Fibroblast of villous mesenchyme (primary cell): ENCODE measurements at places on chromosomes 13 and 19. TPM values are rescaled to one million over a fixed set of nuclear protein-coding genes. Genes with fewer than 3 reads are reported as not detected.
A peak's percentile ranks its signal among the peaks of the same experiment; 100 is the strongest.

- peak; percentile 85 for DNase-seq
Observed at GRCh38 chr13:34748073-34748472, 194.0 kb upstream of the NBEA start.

GRCh38 chr19:37995346-37995745 is 88.3 kb downstream of the SIPA1L3 start:
- DNase-seq, result no peak

DNA sequence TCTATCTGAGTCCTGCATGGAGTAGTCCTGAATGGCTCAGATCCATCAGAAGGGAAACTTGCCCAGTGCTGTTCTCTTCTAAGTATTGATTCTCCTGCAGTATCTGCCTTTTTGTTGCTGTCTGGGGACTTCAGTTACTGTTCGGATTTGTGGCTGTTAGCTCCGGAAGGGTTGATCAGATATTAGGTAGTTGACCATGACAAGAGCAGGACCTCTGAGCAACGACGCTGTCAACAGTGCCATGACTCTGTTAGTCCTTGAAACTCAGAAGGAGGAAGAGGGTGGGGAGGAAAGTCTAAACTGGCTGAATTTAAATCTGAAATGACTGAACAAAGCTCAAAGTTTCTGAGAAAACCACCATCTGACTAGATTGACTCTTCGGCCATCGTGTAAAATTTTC is 42.2 kb downstream of the CCNE1 start:
- no peak for DNase-seq

- DNase-seq, result no peak
Observed at GRCh38 chr19:56699552-56699951, 28.0 kb upstream of the ZNF835 start.

DNA sequence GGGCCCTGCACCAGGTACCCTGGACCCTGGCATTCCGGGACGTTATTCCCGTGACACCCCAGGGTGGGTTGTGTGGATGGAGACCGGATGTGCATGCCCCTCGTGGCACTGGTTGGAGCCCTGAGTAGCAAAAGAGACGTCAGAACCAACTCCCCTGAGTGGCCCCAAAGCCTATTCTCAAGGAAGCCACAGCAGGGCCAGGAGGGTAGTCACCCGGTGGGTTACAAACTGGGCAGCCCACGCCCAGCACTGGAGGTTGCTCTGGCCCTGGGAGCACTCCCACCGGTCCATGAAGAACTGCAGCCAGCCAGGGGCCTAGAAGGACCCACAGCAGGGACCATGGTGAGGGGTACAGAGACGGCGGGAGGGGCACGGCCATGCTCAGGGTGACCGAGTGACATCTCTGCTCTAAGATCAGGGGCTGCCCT is 7.5 kb downstream of the KLF16 start:
- no peak for DNase-seq

- peak; percentile 10 for DNase-seq
Observed at GRCh38 chr13:25463496-25463895, 91.7 kb downstream of the ATP8A2 start.

DNA sequence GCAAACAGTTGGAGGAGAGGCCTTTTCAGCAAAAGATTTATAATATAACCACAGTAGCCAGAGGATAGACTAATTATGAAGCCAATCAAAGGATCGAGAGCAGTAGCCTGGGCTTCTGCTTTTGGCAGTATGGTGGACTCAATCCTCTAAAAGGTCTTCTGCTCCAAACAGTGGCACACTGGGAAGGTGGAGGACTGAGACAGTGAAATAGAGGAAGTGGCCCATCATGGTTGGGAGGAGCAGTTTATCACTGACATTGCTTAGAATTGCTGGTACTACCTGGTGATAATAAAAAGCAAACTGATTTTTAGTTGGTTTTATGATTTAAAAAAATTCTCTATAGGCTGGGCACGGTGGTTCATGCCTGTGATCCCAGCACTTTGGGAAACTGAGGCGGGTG is 20.9 kb upstream of the PLAUR start:
- DNase-seq, result no peak

- DNase-seq, result no peak
Observed at GRCh38 chr13:113782472-113782871, 23.4 kb downstream of the TMEM255B start.

The RPL13A gene
- 1,887 and 2,774 TPM in 2 replicates for total RNA-seq

- DNase-seq, result peak; percentile 92
Observed at GRCh38 chr13:97627566-97627965, 193.6 kb downstream of the RAP2A start.

DNA sequence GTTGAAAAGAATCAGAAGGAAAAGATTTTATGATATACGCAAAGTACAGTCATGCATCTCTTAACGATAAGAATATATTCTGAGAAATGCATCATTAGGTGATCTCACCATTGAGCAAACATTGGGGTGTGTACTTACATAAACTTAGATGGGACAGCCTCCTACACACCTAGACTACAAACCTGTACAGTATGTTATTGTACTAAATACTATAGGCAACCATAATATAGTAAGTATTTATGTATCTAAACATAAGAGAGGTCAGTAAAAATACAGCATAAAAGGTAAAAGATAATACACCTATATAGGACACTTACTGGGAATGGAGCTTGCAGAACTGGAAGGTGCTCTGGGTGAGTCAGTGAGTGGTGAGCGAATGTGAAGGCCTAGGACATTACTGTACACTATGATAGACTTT is 254.6 kb downstream of the SPRY2 start:
- DNase-seq, result no peak

The ELOF1 gene
- 31.1 and 36.7 TPM in 2 replicates for total RNA-seq

- DNase-seq, result no peak
Observed at GRCh38 chr13:50894504-50894903, 15.1 kb upstream of the RNASEH2B start.

The LYPD5 gene
- total RNA-seq, result under 0.01 and 0.43 TPM in 2 replicates
